ENCODE measurements at places on chromosomes 2 and 18.

DNA sequence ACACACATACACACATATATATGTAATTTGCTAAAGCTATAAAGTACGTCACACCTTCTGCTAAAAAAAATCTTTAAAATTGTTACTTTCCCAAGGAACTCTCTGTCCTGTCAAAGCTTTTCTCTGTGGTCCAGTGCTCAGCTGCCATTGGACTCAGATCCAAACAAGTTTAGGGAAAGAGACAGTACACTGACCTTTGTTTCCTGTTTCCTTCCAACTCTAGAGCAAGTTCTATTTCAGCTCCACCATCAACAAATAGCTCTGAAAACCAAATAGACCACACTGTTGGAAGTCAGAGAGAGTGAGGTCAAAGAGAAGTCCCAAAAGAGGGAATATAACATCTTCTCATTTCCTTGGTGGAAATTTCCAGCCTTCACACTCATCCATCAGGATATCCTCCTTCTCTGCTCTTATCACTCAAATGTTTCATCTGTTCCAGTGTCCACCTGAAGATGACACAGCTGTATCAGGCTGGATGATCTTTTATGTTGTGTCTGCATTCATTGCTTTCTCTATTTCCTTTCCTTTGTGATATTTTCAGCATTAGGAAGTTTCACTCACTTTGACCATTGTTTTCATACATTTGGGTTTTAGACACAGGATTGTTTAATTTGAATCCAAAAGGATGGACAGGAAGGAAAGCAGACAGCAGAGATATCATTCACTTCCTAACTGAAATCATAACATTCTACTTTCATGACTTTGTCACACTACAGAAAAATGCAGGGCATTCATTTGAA lies 192.3 kb upstream of the NT5C1B start:
- no peak for DNase-seq

- DNase-seq, result no peak
These were observed 20.1 kb upstream of the PRLH start for GRCh38 chr2:237546040-237546875.

GRCh38 chr2:201450954-201451291 lies 335 bp downstream of the TRAK2 start:
- no peak for DNase-seq

DNA sequence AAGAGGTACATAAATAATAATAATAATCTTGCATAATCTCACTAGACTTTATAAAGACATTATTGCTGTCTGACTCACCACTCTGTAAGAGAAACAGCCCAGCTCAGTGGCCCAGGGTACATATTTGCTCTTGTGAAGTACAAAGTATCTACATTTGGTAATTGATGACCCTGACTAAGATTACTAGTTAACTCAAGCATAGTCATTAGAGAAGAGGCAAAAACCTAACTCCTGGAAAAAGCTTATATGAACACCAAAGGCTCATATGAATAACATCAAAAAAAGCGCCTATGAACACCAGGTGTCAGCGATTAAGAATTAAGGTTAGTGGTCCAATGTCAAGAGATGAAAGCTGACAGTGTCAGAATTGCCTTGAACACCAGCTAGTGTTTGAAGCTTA lies 38.4 kb downstream of the RAD51AP2 start:
- no peak for DNase-seq

DNA sequence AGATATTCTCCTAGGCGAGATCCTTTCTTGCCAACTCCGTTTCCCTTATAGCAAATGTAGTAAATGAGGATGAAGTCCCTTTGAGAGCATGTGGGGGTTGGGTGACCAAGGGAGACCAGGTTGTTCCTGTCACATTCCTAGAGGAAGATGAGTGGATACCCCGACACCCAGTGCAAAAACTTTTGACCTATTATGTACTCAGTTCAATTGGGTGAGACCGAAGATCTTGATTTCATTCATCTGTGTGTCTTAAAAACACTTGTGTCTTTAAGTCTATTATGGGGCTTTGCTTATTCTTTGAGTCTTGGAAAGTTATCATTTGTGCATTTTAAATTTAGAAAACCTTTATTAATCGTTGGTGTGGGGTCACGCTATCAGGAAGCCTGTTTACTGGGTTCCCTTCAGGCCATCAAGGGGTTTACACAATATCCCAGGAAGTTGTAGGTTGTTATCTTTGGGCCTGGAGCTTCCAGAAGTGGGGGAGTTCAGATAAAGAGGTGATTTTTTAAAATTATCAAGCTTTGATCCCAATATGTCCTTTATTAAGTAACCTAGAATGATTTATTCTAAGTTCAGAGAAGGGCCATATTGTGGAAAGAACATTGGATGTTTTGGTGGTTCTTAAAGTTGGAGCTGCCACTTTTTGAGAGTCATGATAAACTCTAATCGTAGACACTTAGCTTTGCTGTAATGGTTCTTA lies 2.8 kb downstream of the RHOB start:
- no peak for DNase-seq

DNA sequence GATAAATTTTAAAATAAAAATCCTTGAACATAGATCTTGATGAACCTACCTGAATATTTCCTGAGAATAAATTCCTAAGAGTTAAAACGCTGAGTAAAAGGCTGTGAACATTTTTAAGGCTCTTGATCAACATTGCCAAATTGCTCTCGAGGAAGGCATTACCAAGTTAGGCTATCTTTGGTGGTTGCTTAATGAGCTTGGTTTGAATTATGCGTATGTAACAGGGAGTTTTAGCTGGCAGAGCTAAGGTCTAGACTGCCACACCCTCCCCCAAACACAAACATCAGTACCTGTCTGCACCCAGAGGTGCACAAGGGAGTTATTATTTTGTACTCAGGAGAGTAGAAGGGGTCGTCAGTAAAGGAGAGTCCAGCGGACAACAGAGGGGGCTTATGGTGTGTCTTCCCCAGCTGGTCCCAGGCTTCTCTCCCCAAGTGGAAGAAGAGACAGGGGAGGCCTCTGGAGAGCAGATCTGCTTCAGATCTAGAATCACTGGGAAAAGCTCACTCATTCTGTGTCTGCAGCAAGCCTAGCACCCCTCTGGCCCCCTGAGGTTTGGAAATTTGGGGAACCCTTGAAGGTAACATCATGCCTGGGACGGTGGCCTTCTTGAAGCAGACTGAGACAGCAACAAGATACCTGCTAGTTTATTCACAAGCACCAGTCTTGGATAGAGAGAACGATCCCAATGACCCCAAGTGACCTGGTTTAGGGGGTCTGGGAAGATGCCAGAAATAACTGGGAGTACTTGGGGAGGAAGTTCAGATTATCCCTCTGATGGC lies 197.2 kb upstream of the ID2 start:
- no peak for DNase-seq

GRCh38 chr2:182355815-182356214 lies 71.0 kb downstream of the PDE1A start:
- DNase-seq, result no peak

GRCh38 chr2:162126111-162126519 lies 25.9 kb downstream of the GCG start:
- peak; percentile 70 for DNase-seq

- no peak for DNase-seq
These were observed 81.3 kb downstream of the VWC2L start for GRCh38 chr2:214492152-214492551.

DNA sequence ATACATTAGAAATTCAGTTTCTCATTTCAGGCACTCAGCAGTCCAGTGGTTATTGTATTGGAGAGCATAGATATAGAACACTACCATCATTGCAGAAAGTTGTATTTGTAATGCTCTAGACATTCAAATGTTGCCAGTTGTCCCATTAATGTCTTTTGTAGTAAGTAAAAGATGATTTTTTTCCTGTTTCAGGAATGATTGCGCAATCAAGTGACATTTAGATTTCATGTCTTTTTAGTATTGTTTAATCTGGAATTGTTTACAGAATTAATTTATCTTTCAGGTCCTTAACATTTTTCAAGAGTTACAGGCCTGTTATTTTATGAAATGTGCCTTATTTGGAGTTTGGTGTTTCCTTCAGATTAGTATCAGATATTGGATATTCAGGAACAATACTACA lies 134.7 kb downstream of the MSTN start:
- no peak for DNase-seq

DNA sequence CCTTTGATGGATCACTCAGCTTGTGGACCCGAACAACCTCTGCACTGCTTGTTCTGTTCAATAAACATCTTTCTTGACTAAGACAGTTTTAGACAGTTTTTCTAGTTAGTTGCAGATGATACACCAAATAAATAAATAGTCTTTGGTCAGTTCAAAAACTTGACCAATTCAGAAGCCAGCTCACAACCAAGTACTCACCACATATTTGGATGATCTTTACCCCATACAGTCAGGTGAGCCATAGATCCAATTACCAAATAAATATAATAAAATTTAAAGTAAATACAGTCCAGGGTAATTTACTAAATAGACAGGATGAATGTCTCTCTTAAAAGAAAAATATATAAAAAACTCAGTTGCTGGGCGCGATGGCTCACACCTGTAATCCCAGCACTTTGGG lies 18.2 kb downstream of the SCN3A start:
- DNase-seq, result no peak
